ENCODE measurements at places on chromosomes 7 and 10. TPM values are rescaled to one million over a fixed set of nuclear protein-coding genes. Genes with fewer than 3 reads are reported as not detected.

Gene FAM13C
- not detected for total RNA-seq

Gene EGFR
- not detected for total RNA-seq

Gene TEX47
- total RNA-seq: not detected

Gene VAX1
- not detected for total RNA-seq

Gene ADAM8
- total RNA-seq: 207 TPM

Gene CPEB3
- total RNA-seq: 2.8 TPM
